ENCODE measurements at places on chromosomes 4 and X. TPM values are rescaled to one million over a fixed set of nuclear protein-coding genes. Genes with fewer than 3 reads are reported as not detected.

Gene DIPK2B
- total RNA-seq, result under 0.01 TPM

Gene HELQ
- total RNA-seq, result 13.9 TPM

Gene CT45A10
- total RNA-seq, result not detected

Gene SMIM10
- total RNA-seq, result 7.3 TPM

Gene NMU
- not detected for total RNA-seq

Gene IGSF1
- total RNA-seq, result 0.07 TPM

Gene ATOH1
- total RNA-seq, result not detected

Gene SMIM14
- 54.3 TPM for total RNA-seq

Gene ZRSR2
- 2.7 TPM for total RNA-seq

Gene RAB9A
- total RNA-seq, result 25.9 TPM

Gene LUZP4
- not detected for total RNA-seq

Gene OGT
- 113 TPM for total RNA-seq

Gene NHSL2
- 2.4 TPM for total RNA-seq

Gene DCAF12L2
- total RNA-seq, result 0.07 TPM

Gene DGKK
- total RNA-seq, result not detected

Gene PFKFB1
- total RNA-seq, result 0.03 TPM

Gene MXRA5
- total RNA-seq, result 0.65 TPM

Gene CXXC4
- not detected for total RNA-seq

Gene NRK
- 1.1 TPM for total RNA-seq

Gene ZCCHC12
- not detected for total RNA-seq

Gene KLHL2
- total RNA-seq, result 27.0 TPM

Gene SH3BP2
- 10.5 TPM for total RNA-seq

Gene CACNA1F
- not detected for total RNA-seq

Gene PJA1
- total RNA-seq, result 27.8 TPM

Gene RIPPLY1
- not detected for total RNA-seq

Gene WNK3
- 0.86 TPM for total RNA-seq

Gene SRPK3
- total RNA-seq, result 3.6 TPM

Gene ADH1B
- total RNA-seq, result 22.1 TPM

Gene AKAP14
- total RNA-seq, result not detected

Gene LARP1B
- total RNA-seq, result 18.9 TPM

Gene XAGE2
- total RNA-seq, result not detected

Gene PNCK
- 3.1 TPM for total RNA-seq

Gene PDCL2
- total RNA-seq, result not detected

Gene CXCR3
- total RNA-seq, result not detected

Gene TSPAN6
- 36.5 TPM for total RNA-seq

Gene HGFAC
- 0.13 TPM for total RNA-seq

Gene OCRL
- 29.0 TPM for total RNA-seq

Gene COL4A5
- total RNA-seq, result 267 TPM

Data from smooth muscle cell of the pulmonary artery (primary cell).